ENCODE measurements at places on chromosomes 7 and 10. TPM values are rescaled to one million over a fixed set of nuclear protein-coding genes. Genes with fewer than 3 reads are reported as not detected.

AZGP1 gene
- 13.2 TPM for polyA plus RNA-seq

DNA sequence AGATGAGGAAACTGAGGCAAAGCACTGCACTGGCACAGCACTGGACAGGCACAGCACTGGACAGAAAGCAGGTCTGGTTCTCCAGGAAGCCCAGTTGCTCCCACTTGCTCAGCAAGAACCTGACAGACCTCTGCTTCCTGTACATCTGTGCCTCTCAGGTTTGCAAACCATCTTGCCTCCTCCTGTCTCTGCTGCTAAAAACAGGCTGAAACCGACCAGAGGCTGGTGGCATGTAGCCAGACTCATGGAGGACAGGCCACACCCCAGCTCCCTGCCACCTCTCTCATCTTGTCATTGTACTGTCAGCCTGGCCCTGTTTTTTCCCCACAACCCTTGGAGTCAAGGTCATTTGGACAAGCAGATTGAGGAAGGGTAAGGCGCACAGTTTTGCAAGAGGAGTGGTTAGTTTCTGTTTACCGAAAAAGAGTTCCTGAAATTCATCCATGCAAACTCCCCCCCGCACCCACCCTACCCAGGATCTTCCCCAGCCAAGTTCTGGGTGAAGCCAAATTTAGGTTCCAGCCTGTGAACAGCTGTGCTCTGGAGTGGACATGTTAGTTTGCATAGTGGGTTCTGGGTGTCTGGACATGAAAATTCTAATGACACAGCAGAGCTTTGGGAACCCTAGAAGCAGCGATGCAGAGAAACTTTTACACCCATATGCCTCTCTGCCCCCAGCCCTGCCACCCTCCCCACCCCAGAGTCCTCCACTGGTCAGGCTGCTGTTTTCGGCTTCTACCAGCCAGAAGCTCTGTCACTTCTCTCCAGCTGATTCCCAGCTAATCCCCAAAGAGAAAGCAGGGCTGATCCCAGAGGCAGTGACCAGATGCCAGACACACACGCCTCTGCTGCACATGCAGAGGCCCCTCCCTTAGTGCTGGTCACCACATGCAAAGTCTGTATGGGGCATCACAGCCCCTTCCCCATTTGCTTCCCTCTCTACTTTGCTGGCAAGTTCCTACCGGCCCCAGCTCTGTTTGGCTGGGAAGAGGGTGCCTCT lies 8.5 kb upstream of the C10orf105 start:
- no peak for DNase-seq

GRCh38 chr7:16023503-16023902 lies 337.0 kb upstream of the MEOX2 start:
- DNase-seq, result no peak

DNA sequence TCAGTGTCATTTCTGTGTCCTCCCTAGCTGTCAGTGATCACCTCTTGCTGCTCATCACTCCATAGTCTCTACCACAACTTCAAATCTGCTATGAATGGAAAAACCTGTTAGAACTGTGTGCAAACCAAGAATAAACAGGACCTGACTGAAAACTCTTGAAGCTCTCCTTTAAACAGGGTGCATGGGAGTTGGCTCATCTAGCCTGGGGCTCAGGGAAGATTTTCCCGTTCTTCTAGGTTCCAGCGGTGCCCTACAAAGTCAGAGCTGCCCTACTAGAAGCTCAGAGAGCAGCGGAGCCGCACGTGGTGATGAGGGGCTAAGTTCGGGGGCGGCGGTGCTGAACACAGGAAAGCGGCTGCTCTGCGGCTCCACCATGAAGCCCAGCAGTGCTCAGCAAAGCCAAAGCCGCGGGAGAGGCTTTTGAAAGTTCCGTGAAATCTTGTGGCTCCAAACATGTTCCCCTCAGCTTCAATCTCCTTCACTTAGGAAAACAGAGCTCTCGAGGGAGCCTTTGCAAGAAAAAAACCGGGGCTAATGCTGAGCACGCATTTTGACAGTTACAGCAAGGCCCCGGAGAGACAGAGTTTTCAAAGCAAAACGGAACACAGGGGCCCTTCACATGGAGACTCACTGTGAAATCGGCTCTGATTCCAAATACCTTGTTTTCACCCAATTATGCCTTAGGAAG lies 30.5 kb downstream of the RGS10 start:
- no peak for DNase-seq

- DNase-seq, result no peak
These were observed 49.8 kb downstream of the PODXL start for GRCh38 chr7:131506597-131506996.

- DNase-seq, result no peak
These were observed 202.8 kb downstream of the EMX2 start for GRCh38 chr10:117745301-117745700.

- DNase-seq, result no peak
These were observed 8.2 kb downstream of the NT5C3A start for GRCh38 chr7:33054261-33054964.

- DNase-seq, result no peak
These were observed 86.2 kb upstream of the ANLN start for GRCh38 chr7:36303202-36304098.

DNA sequence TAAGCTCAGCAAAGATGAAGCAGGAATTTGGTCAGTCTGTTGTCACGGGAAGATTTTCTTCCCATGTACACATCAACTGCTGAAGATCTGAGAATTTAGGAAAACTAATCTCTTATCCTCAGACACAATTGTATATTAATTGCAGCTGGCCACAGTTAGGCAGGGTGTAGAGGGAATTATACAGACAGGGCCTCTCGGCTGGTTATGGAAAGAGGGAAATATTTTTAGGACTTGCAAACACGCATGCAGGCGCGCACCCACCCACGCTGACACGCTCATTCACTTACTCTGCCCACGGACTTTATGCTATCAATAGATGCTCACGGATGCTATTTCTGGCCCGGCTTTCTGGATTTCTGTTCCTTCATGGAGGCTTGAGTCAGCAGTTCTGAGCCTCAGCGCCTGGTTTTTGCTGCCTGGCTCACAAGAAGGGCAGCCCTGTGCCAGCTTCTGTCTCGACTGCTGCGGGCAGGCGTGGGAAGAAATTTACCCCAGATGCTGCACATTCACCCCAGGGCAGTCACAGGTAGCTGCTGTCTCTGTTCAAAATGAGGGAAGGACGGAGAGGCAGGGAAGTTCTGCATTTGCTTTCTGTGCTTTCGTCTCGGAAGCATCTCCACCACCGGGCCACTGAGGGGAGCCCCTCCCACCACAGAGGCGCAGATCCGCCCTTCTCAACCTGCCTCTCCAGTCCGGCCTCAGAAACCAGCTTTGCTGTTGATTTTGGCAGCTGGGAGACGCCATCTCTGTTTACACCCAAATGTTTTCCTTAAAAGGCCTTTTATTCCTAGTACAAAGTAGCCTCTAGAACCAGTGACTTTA lies 116.3 kb upstream of the BTBD16 start:
- no peak for DNase-seq

DNA sequence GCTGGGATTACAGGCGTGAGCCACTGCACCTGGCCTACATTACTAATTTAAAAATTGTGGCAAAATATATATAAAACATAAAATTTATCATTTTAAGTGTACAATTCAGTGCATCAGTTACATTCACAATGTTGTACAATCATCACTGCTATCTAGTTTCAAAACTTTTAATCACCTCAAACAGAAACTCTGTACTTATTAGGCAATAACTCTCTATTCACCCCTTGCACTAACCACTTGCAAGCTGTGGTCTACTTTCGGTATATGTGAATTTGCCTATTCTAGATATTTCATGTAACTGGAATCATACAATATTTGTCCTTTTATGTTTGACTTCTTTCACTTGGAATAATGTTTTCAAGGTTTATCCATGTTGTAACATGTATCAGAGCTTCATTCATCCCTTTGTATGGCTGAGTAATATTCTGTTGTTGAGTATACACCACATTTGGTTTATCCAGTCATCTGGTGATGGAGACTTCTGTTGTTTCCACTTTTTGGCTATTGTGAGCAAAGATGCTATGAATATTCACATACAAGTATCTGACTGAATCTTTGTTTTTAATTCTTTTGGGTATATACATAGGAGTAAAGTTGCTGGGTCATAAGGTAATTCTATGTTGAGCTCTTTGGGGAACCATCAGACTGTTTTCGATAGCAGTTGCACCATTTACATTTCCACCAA lies 14.3 kb upstream of the ELOVL3 start:
- DNase-seq, result no peak

- no peak for DNase-seq
These were observed 598 bp upstream of the AMZ1 start for GRCh38 chr7:2687338-2687869.

GRCh38 chr7:82319674-82320118 lies 123.9 kb downstream of the CACNA2D1 start:
- DNase-seq, result no peak

ZNF212 gene
- polyA plus RNA-seq, result 10.1 TPM

HOXA2 gene
- polyA plus RNA-seq, result 3.1 TPM
